ENCODE measurements at places on chromosomes 1 and 21.

GRCh38 chr1:182259968-182260367 lies 131.6 kb downstream of the GLUL start:
- no peak for DNase-seq

DNA sequence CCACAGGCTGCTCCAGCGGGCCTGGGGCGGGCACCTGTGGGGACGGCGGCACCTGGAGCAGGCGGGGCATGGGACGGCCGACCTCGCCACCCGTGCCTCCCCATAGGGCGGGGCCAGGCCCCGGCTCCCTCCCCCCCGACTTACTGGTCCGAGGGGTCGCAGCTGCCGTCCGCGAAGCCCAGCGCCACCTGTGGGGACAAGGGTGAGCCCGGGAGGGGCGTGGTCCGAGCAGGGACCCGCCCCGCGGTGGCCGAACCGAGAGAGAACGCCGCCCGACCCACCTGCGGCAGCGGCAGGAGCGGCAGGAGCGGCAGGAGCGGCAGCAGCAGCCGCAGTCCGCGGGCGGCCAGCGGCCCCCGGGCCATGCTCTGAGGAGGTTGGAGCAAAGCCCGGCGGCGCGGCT lies at the start of gene TMEM52:
Gene TMEM52, minus strand, starts transcription at position 379 of the 403 bp plus-strand sequence. Its CDS starts 14 bp downstream, at position 365.
- DNase-seq: no peak

GRCh38 chr1:34113887-34114286 lies 51.1 kb downstream of the CSMD2 start:
- DNase-seq: peak; percentile 25

- no peak for DNase-seq
Observed at GRCh38 chr1:164137273-164137925, 421.6 kb upstream of the PBX1 start.

- no peak for DNase-seq
Observed at GRCh38 chr1:246108278-246108925, 398.7 kb downstream of the SMYD3 start.

Data from NCI-H2171 treated with DMSO at 0.1 percent for 48 hours (cell line).